ENCODE measurements at places on chromosomes 7 and 10. TPM values are rescaled to one million over a fixed set of nuclear protein-coding genes. Genes with fewer than 3 reads are reported as not detected.

The TLX1 gene
- total RNA-seq, result not detected

DNA sequence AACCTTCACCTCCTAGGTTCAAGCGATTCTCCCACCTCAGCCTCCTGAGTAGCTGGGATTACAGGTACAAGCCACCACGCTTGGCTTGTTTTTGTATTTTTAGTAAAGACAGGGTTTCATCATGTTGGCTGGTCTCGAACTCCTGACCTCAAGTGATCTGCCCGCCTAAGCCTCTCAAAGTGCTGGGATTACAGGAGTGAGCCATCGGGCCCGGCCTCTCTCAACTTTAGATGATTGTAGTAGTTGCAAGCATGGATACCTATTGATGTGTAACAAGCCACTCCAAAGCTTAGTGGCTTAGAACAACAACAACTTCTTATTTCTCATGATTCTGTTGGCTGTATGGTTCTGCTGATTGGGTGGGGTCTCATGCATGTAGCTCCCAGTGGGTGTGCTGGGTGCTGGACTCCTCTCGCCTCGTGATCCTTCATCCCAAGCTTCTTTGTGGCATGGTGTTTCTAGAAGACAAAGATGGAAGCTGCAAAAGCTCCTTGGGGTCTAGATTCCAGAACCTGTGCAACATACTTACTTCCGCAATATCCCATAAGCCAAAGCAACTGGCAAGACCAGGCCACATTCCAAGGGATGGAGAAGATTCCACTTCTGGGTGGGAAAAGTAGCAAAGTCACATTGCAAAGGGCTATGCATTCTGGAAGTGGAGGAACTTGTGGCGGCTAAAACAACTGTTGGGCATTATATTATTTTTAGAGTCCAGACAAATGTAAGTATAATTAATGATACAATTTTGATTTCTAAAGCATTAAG lies 37.9 kb downstream of the SKIDA1 start:
- no peaks in the 10 kb centered on the region for H3K36me3 ChIP-seq
- DNase-seq, result no peak
- H3K27me3 ChIP-seq, result peaks cover 30% of the 10 kb centered on the region

GRCh38 chr10:28796606-28797512 lies 119.5 kb downstream of the BAMBI start:
- H3K4me3 ChIP-seq, result no peak overlapping the region
- H3K36me3 ChIP-seq, result no peaks in the 10 kb centered on the region
- no peaks in the 10 kb centered on the region for H3K4me1 ChIP-seq
- H3K27me3 ChIP-seq, result peaks cover 5% of the 10 kb centered on the region

GRCh38 chr7:2233926-2234325 lies 1.2 kb upstream of the MAD1L1 start:
- DNase-seq, result no peak
- no peaks in the 10 kb centered on the region for H3K27me3 ChIP-seq
- peak overlapping the region; percentile 59 for H3K27ac ChIP-seq
- H3K4me3 ChIP-seq, result peak overlapping the region; percentile 53
- peaks cover 29% of the 10 kb centered on the region for H3K4me1 ChIP-seq
- H3K36me3 ChIP-seq, result peaks cover 28% of the 10 kb centered on the region

The SHH gene
- not detected for total RNA-seq

GRCh38 chr7:5441840-5442503 lies 18.3 kb upstream of the TNRC18 start:
- H3K27me3 ChIP-seq, result no peaks in the 10 kb centered on the region
- no peak for DNase-seq
- H3K27ac ChIP-seq, result no peak overlapping the region
- no peak overlapping the region for H3K4me3 ChIP-seq
- no peaks in the 10 kb centered on the region for H3K36me3 ChIP-seq

GRCh38 chr7:50649259-50649885 lies 84.2 kb upstream of the DDC start:
- no peak overlapping the region for H3K4me3 ChIP-seq
- peaks cover 19% of the 10 kb centered on the region for H3K4me1 ChIP-seq
- no peak for DNase-seq
- H3K36me3 ChIP-seq, result no peaks in the 10 kb centered on the region
- H3K27me3 ChIP-seq, result peaks cover 9% of the 10 kb centered on the region
- peak overlapping the region; percentile 8 for H3K27ac ChIP-seq

DNA sequence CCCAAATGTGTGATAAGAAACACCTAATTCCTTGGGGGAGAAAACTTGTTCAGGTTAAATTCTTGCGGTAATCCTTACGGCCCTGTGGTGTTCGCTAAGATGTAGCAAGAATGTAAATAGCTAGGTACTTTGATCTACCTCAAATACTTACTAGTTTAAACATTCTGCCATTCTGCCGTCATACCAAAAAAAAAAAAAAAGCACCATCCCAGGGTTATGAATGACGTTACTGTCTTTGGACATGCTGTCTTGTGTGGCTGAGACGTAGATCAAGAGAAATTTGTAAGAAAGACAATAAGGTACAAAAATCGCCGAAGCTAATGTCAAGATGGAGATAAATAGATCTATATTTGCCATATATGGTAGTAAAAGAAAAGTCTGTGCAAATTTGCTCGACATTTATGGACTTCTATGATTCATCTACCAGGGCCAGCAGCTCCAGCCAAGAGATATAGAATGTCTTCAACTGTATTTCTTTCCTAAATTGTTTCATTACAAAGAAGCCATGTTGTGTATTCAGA lies 195.6 kb downstream of the CUX1 start:
- DNase-seq, result no peak
- H3K27ac ChIP-seq, result no peak overlapping the region
- no peak overlapping the region for H3K4me3 ChIP-seq
- H3K36me3 ChIP-seq, result no peaks in the 10 kb centered on the region

- H3K27ac ChIP-seq, result no peak overlapping the region
- H3K27me3 ChIP-seq, result peaks cover 55% of the 10 kb centered on the region
- H3K4me3 ChIP-seq, result no peak overlapping the region
- DNase-seq, result no peak
- H3K36me3 ChIP-seq, result no peaks in the 10 kb centered on the region
These were observed 6.8 kb downstream of the TET1 start for GRCh38 chr10:68566955-68567354.

The PHKG1 gene
- total RNA-seq, result 1.8 TPM

DNA sequence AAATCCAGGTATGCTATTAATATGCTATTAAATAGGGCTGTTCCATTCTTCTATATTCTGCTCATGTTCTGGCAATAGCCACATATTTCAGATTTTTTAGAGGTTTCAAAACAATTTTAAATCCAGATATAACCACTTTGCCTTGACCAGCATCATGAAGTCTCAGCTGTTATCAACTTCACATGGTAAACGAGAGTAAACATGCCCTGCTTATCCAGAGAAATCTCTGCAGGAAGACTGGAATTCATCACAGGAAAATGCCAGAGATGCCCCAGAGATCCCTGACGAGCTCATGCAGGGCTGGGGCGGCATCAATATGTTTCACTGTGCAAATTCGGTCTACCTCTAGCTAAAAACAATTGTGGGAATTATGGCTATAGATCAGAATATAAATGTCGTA lies 126.5 kb downstream of the FANK1 start:
- H3K27ac ChIP-seq, result no peak overlapping the region
- H3K4me1 ChIP-seq, result no peaks in the 10 kb centered on the region
- H3K4me3 ChIP-seq, result no peak overlapping the region
- no peaks in the 10 kb centered on the region for H3K27me3 ChIP-seq

- no peak overlapping the region for H3K4me3 ChIP-seq
- H3K27ac ChIP-seq, result no peak overlapping the region
- peaks cover 32% of the 10 kb centered on the region for H3K36me3 ChIP-seq
- H3K4me1 ChIP-seq, result peaks cover 36% of the 10 kb centered on the region
- H3K27me3 ChIP-seq, result no peaks in the 10 kb centered on the region
- DNase-seq, result no peak
These were observed 7.2 kb downstream of the ZKSCAN1 start for GRCh38 chr7:100022621-100023020.

DNA sequence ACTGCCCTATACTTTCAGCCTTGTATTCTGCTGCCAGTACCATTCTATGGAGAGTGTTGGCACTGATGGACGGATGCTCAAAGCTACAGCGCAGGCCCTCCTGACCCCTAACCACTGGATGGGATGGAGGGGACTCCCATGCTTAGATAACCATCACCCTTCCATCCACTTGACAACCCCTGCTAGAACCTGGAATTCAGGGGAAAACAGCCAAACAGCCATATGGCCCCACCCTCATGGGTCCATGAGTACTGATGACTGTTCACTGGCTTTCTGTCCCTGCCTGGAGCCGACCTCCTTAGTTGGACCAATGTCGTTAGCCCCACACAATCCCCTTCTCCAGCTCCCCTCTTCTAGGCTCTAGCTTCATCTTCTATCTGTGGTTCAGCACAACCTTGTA lies 16.2 kb downstream of the DUSP5 start:
- DNase-seq, result no peak
- H3K27ac ChIP-seq, result peak overlapping the region; percentile 64
- H3K27me3 ChIP-seq, result no peaks in the 10 kb centered on the region

The NAT16 gene
- total RNA-seq, result not detected

- no peaks in the 10 kb centered on the region for H3K36me3 ChIP-seq
- DNase-seq, result no peak
- H3K4me1 ChIP-seq, result no peaks in the 10 kb centered on the region
- no peak overlapping the region for H3K4me3 ChIP-seq
- no peak overlapping the region for H3K27ac ChIP-seq
These were observed 1250.5 kb downstream of the TYW1 start for GRCh38 chr7:68247126-68247525.

DNA sequence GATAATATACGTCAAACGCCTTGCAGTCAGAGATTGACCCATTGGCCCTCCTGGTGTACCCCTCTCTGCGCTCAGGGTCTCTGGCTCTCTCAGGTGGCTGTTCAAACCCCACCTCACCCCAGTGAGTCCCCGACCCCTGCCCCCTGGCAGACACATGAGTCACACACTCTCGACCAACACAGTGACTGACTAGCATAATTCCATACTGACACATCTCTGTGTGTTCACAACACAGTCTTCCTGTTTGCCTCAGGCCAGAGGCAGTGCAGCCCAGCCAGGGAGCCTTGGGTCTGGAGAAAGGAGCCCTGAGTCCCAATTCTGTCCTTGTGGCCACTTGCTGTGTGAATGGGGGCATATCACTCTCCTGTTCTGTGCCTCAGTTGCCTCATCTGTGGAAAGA lies 40.1 kb downstream of the PALD1 start:
- H3K4me1 ChIP-seq, result peaks cover 2% of the 10 kb centered on the region
- no peak overlapping the region for H3K27ac ChIP-seq
- H3K36me3 ChIP-seq, result no peaks in the 10 kb centered on the region
- no peak for DNase-seq
- no peak overlapping the region for H3K4me3 ChIP-seq

The FXYD4 gene
- not detected for total RNA-seq

The CYP2W1 gene
- total RNA-seq, result not detected

- H3K4me3 ChIP-seq, result no peak overlapping the region
- no peaks in the 10 kb centered on the region for H3K27me3 ChIP-seq
- no peaks in the 10 kb centered on the region for H3K36me3 ChIP-seq
- no peak overlapping the region for H3K27ac ChIP-seq
- DNase-seq, result no peak
These were observed 55.4 kb upstream of the FGFR2 start for GRCh38 chr10:121653608-121654007.

The AIFM2 gene
- total RNA-seq, result 12.6 TPM

The NANOS1 gene
- total RNA-seq, result 0.23 TPM

The TMEM176A gene
- total RNA-seq, result not detected

GRCh38 chr7:151795168-151795811 lies 81.6 kb downstream of the PRKAG2 start:
- H3K4me3 ChIP-seq, result no peak overlapping the region
- DNase-seq, result peak; percentile 75
- H3K27ac ChIP-seq, result peak overlapping the region; percentile 29
- no peaks in the 10 kb centered on the region for H3K27me3 ChIP-seq

The FBXL13 gene
- 0.18 TPM for total RNA-seq

GRCh38 chr7:100483090-100483721 lies 521 bp upstream of the NYAP1 start:
- peak; percentile 80 for DNase-seq
- peaks cover 10% of the 10 kb centered on the region for H3K4me1 ChIP-seq
- H3K36me3 ChIP-seq, result peaks cover 3% of the 10 kb centered on the region
- no peaks in the 10 kb centered on the region for H3K27me3 ChIP-seq
- no peak overlapping the region for H3K27ac ChIP-seq

GRCh38 chr10:72329290-72330068 lies 25.2 kb downstream of the DNAJB12 start:
- H3K4me3 ChIP-seq, result peak overlapping the region; percentile 21
- H3K27me3 ChIP-seq, result no peaks in the 10 kb centered on the region
- peak overlapping the region; percentile 92 for H3K27ac ChIP-seq
- DNase-seq, result no peak
- H3K36me3 ChIP-seq, result peaks cover 14% of the 10 kb centered on the region
- peaks cover 79% of the 10 kb centered on the region for H3K4me1 ChIP-seq

The LRIT2 gene
- not detected for total RNA-seq

- H3K27ac ChIP-seq, result no peak overlapping the region
- DNase-seq, result no peak
- no peak overlapping the region for H3K4me3 ChIP-seq
- peaks cover 5% of the 10 kb centered on the region for H3K4me1 ChIP-seq
- H3K36me3 ChIP-seq, result no peaks in the 10 kb centered on the region
- H3K27me3 ChIP-seq, result peaks cover 9% of the 10 kb centered on the region
These were observed 325.5 kb upstream of the C7orf33 start for GRCh38 chr7:148264933-148265557.

The PLAC9 gene
- not detected for total RNA-seq

DNA sequence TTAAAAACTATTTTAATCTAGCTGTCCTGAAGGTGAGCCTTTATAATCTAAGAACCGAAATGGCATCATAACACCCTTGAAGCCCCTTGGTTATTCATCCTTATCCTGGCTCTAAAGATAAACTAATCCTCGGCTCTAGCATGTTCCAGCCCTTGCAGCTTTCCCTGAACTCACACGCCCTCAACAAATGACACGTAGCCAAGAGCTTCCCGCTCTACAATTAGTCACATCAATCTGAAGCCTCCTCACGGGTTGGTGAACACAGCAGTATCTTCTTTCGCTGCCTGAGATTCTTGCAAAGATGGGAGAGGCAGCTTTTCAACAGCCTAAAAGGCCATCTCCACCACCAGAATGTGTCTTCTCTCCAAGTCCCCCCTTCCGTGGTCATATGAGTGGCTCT lies 4.1 kb downstream of the FRMD4A start:
- DNase-seq, result no peak
- H3K27ac ChIP-seq, result no peak overlapping the region
- no peaks in the 10 kb centered on the region for H3K4me1 ChIP-seq
- H3K4me3 ChIP-seq, result no peak overlapping the region

- no peaks in the 10 kb centered on the region for H3K27me3 ChIP-seq
- H3K4me1 ChIP-seq, result no peaks in the 10 kb centered on the region
- H3K27ac ChIP-seq, result no peak overlapping the region
- H3K4me3 ChIP-seq, result no peak overlapping the region
- no peak for DNase-seq
- H3K36me3 ChIP-seq, result no peaks in the 10 kb centered on the region
These were observed 550.2 kb downstream of the SORCS1 start for GRCh38 chr10:106614293-106614692.
